ENCODE measurements at places on chromosomes 4 and X.

GRCh38 chr4:57044996-57045395 is 65.2 kb downstream of the IGFBP7 start:
- DNase-seq = no peak

GRCh38 chr4:6024313-6024960 is 6.2 kb upstream of the C4orf50 start:
- DNase-seq = no peak

- no peak for DNase-seq
Measured at GRCh38 chr4:69743476-69744156, 16.8 kb downstream of the SULT1B1 start.

DNA sequence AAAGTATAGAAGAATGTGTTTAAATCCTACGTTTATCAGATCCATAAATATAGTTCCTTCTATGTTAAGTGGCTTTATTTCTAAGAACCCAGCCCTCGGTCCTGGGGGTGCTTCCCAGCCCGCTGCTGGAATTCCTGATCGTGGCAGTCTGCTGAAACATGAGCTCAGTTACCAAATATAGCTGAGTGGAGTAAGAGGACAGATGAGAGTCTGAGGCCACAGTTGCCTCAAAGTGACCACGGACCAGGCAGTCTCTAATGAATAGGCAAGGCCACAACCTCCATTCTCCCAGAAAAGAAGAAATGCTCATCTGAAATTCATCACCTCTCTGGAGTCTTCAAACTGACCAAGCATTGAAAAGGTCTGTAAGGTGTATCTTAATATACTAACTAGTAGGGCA is at the start of gene PALLD:
TSS of gene PALLD (plus strand) at position 219 of the 400 bp plus-strand sequence.
- no peak for DNase-seq

DNA sequence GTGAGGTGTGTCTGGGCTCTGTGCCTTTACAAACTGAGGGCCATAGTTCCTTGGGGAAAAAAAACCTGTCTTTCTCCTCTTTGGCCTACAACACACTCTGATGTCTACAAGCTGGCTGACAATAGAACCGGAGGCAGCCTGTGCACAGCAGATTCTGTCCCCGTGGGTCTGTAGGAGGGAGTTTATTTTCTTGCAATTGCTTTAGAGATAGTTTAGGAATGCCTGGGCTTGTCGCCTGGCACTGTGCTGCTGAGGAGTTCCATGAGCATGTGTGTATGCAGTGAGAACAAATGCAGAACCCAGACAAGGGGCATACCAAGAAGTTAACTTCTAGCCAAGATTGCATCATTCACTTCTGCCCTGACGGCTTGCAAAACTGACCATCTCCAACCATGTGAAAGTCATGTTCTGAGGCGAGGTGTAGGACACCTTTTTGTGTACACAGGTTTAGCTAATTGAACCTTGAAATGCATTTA is 54.1 kb downstream of the CCNI start:
- DNase-seq = no peak

GRCh38 chrX:56729152-56729850 is at the start of gene NBDY:
Gene NBDY (plus strand): TSS chrX:56729243. CDS start chrX:56729354, 111 bp downstream.
- DNase-seq = no peak

DNA sequence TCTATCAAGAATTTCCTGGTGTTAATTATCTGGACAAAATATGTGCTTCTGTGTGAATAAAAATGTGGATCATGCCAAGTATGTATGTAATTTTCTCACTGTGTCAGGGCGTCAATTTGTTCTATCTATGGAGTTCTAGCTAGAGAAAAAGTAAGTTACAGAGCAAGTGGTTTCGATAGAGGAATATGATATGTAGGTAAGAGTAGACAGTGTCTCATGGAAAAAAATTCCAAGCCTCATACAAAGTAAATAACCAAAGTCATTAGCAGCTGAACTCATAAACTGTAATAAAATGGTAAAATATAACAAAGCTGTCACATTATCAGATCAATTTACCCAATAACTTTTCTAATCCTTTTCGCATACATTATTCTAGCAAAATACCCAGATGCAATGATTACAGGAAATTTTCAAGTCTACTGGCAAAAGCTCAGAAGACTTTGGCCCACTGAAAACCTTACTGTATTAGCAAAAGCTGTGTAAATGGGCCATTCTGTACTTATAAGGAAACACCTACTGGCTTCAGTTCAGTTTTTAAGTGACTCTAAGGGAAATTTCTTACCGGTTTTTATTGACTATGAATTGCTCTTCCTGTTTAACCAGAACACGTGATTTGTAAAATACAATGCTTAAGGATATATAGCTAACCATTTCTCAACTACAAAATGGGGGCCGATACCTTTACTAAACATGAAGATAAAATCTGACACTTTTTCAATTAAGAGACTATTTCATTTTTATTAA is 121.0 kb upstream of the ARSJ start:
- DNase-seq = no peak

- DNase-seq = no peak
Measured at GRCh38 chrX:47518144-47518543, 35.1 kb upstream of the ZNF41 start.

GRCh38 chr4:4749137-4749536 is 110.3 kb upstream of the MSX1 start:
- DNase-seq = no peak

DNA sequence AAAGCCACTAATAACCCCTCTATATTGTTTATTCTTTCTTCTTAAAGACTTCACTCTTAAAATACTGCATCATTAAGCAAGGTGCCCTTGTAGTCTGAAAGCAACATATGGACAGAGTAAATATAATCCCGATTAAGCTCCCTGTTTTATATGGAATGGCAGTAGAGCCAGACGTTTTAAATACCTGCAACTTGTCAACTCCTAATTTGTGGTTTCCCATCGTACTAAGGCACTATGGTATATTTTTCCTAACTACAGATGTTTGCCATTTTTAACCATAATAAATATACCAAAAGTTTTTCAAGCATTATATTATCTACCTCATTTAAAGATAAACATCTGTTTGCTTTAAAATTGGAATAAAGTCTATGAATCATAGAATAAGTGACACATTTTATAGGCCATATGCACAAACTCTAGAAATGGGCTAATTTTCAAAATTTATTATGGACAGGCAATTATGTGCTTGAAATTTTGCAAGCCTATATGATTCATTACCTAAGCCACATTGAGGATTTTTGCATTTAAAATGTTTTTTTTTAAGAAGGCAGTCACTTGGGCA is 194.6 kb downstream of the FRMPD4 start:
- no peak for DNase-seq

DNA sequence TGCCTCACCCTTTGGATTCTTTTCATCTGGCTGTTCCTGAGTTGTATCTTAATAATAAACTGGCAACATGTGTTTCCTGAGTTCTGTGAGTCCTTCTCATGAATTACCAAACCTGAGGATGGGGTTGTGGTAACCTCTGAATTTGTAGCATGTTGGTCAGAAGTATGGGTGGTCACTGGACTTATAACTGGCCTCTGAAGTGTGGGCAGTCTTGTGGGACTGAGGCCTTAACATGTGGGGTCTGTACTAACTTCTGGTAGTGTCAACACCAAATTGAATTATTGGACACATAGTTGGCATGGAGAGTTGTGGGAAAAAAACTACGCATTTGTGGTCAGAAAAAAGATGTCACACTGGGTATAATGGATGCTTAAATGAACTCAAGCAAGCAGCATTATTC is 45.0 kb upstream of the TNIP3 start:
- DNase-seq = no peak

DNA sequence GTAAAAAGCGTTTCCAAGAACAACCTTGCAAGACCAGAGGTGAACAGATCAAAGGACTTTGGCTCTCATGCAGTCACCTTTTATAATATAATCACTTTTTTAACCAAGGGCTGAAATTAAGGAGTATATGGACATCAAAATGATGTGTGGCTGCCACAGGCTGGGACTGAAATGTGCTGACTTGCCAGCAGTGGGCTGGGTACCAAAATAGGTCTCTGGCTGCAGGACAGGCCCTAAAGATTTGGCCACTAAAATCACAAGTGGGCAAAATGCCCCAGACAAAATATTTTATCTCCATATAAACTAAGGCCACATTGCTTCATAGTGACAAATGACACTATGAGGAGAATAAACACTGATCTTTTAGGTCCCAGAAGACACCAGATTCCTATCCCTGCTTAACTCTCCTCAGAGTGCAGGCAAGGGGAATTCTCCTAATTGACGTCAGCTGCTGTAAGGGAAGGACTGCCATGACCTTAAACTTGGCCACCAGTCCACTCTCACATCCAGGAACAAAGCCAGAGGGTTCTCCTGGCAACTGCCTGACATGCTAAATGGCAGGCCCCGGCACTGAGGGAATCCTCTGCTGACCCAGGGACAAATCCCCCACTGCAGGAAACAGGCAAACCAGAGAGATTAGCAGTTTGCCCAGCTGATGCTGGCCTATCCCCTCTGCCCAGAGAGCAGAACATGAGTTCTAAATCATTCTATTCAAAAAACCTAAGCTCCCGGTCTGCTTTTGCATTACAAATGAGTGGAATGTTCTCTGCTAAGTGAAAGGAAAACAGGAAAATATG is 155.8 kb downstream of the PPP3CA start:
- DNase-seq = no peak

GRCh38 chr4:122034619-122035018 is 82.8 kb upstream of the TRPC3 start:
- DNase-seq = no peak

- no peak for DNase-seq
Measured at GRCh38 chr4:152102436-152103000, 341.7 kb upstream of the GATB start.

DNA sequence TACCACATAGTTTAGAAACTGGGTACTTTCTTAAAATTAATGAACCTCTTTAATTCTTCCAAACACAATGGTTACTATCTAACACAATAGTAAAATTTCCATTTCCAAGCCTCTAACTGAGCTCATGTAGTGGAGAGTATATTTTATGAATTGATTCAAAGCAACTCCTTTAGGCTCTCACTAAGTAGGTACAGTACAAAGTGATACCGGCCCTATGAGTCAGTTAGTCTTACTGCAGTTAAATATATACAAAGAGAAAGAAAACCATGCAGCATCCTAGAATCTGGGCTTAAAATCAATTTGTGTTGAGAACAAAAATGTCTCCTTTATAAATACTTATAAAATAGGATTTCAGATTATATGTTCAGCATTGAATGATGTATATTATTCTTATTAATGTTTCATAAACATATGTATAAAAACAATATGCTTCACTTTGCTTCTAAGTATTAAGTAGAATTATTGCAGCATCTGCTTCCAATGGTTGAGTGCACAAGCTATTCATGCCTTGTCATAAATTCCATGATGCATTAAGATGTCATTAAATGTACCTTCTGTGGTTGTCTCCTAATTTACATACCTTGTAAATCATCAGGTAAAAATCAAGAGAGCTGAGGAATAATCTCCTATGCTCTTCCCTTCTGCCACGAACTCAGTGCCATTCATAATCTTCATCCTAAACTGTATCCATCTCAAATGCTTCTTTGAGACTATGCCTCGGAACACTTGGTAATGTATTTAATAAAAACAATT is 1037.8 kb downstream of the STPG2 start:
- DNase-seq = no peak

GRCh38 chr4:177596035-177596434 is 153.8 kb upstream of the AGA start:
- DNase-seq = peak; percentile 38

GRCh38 chrX:11435568-11435967 is 142.4 kb downstream of the AMELX start:
- DNase-seq = no peak

DNA sequence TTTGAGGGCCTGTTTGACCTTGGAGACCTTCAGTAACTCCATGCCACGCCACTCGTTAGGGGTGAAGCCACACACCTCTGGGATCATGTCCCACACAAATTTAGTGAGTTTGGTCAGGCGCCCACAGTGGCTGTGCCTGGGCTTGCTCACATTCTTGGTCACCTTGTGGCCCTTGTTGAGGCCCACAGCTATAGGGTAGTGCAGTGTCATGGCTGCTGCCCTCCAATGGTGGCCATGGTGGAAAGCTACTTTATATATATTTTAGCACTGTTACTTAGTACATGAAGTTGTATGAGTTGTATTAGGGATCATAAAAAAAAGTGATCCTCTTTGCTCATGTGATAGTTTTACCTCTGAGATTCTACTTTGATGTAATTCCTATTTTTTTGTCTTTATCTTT is 985 bp upstream of the CXCL11 start:
- DNase-seq = no peak

- no peak for DNase-seq
Measured at GRCh38 chr4:89007338-89007939, 49.5 kb downstream of the FAM13A start.

GRCh38 chr4:127143460-127144195 is 489.1 kb upstream of the INTU start:
- DNase-seq = no peak

DNA sequence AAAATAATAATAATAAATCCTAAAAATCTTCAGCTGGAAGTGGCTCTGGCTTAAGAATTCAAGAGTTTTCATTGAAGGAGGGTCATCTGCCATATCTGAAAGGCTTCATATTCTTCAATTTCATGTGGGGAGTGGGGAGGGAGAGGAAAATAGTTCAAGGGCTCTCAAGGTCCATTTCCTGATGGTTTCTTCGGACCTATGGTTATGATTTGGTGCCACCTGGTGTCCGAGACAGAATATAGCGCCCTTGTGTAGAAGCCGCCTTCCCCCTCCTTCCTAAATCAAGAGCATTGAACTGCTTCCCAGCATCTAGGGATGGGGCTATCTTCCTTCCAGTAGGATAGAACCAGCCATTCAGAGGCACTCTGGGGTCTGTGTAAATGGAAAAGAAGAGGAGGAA is 34.3 kb downstream of the NLGN3 start:
- no peak for DNase-seq

GRCh38 chr4:89077761-89078160 is 20.8 kb upstream of the FAM13A start:
- no peak for DNase-seq

- DNase-seq = no peak
Measured at GRCh38 chrX:16612257-16612897, 37.6 kb upstream of the S100G start.

GRCh38 chrX:71217298-71217697 is 5.7 kb upstream of the GJB1 start:
- no peak for DNase-seq

DNA sequence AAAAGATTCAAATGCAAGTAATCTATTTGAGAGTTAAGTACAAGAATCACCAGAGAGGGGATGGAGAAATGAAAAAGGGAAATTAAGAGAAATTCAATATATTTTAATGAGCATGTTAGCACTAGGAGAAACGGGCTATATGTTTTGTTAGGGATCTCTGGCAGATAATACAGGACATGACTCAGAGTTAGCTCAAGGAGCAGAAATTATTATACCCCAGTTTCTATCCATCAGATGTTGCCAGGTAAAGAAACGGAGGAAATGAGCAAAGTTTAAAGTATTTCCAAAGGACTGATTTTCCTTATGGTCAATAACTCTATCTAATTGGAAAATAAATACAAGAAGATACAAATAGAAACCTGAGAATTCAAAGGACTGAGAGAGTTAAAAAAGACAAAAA is 867.6 kb downstream of the TRAM1L1 start:
- DNase-seq = no peak

DNA sequence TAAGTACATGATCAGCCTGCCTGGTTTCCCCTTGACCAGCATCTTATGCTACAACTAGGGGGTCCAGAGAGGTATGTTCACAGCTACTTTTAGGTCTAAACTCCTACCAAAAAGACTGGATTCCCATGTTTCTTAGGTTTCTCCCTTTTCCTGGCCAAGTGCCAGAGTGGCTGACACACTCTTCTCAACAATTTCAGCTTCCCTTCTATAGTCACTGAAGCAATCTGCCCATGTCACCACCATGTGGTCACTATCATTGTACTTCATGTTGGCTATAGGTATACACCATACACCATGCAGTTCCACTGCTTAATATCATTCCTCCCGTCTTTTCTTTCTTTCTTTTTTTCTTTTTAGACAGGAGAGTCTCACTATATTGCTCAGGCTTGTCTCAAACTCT is 66.9 kb downstream of the KLHL13 start:
- no peak for DNase-seq

Data from keratinocyte (primary cell).